ENCODE measurements at places on chromosomes 1 and 21.

- no peak for DNase-seq
Measured at GRCh38 chr1:228398741-228399461, 7.7 kb downstream of the TRIM11 start.

DNA sequence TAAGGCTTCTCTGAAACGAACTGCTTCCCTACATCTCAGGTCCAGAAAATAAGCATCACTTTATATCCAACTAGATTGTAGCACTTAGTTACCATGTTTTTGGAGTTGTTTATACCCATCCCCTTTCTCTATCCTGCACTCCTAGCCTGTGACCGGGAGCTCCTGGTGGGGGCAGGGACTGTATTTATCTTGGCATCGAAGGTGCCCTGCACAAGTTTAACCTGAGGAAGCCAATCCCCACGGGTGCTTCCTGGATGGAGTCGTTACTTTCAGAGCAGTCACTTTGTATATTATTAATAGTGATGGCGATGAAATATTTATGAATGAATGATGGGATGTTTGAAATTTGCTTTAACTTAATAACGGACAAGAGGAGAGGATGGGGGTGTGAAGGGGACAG, 73.9 kb downstream of the KLHDC7A start:
- no peak for DNase-seq

DNA sequence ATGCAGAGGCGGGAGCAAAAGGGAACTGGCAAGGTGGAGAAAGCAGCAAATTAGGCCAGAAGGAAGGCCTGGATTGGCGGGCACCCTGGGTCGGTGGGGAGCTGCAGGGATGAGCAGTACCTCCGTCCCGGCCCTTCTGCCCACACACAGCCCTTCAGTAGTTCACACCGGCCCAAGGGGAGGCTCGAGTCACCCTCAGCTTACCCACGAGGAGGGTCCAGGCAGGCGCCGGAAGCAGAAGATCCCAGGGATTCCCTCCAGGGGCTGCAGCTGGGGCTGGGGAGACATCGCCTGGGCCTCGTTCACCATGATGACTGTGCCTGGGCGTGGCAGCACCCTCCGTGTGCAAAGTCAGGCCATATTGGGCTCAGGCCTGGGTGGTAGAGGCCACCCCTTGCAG, 190.0 kb downstream of the PRDM16 start:
- DNase-seq: no peak

DNA sequence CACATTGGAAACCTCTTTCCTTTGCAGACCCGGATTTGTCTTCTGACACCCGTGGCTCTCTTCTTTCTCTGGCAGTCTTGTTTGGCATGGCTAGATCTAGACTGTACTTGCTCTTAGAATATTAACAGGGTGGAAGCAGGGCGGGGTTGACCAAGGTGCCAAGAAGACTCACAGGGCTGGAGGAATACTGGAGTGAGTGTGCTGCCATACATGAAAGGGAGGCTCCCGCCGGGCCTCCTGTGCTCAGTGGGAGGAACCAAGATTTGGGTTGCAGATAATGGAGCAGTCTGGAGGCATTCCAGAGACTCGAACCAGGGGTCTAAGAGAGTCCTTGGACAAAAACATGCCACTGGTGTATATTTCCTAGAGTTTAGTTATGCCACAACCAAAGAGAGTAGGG, 27.6 kb upstream of the SNX27 start:
- no peak for DNase-seq

- no peak for DNase-seq
Measured at GRCh38 chr1:171796592-171796991, 15.1 kb downstream of the METTL13 start.

DNA sequence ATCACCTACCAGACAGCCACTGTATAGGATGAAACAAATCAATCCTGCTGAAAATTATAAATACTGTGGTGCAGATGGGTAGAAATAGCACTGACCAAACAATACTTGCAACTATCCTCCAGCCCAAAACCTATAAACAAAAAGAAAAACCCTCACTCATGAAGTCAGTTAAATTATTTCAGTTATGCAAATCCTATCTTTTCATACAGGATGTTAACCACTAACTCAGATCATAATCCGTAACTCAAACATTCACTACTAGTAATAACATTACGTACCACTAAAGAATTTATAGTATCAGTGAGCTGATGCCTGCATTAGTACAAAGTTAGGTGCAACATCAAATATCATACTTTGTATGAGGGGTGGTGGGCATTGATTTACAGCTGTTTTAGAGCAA, 2.6 kb downstream of the NDC1 start:
- no peak for DNase-seq

DNA sequence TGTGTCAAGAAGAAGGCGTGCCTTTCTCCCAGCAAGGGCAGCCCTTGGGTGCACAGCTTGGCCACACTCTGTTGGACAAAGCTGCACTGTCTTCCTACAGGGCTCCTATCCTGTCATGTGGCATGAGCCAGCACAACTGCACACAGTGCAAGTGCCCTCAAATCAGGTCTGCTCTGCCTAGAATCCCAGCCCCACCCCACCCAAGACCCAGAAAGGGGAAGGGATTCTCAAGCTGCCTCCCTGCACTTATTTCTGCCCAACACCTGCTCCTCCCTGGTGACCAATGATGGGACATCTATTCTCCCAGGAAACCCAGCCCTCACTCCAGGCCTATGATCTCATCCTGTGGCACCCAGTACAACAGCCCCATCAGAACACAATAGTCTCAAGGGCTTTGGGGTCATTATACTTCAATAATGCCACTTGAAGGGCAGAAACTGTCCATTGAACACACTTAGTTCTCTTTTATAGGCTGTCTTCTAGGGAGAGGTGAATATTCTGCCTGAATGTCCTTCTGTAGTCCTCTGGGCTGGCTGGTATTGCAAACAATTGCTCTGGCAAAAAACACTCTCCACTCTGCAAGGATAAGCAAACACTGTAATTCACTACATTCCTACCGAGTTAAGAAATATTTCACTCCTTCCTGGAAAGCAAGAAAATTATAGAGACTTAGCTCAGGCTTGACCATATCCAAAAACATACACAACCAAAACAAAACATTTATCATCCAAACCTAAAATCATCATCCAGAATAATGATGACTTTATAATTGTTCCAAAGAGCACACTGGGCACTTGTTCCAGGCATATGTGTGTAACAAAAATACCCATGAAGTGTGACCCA, 43.1 kb upstream of the IGSF3 start:
- DNase-seq: no peak

GRCh38 chr1:182400567-182400966, at the start of gene TEDDM1:
TSS of gene TEDDM1 (minus strand) at chr1:182400667. CDS start at chr1:182400485, 182 bp downstream.
- no peak for DNase-seq

DNA sequence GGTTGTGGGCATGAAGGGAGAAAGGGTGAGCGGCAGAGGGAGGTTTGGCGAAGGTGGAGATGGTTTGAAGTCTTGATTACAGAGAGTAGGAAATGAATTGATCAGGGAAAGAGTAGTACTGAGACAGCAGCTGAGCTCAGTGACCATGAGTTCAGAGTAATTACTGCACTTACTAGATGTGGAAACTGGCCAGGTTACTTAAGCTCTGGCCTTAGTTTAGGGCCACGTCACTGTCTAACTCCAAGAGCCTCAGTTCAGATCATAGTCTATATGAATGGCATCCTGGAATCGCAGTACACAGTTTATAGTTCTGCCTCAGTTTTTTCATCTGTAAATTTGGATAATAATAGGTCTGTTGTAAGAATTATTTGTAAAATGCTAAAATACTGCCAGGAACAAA, 78.1 kb downstream of the KCTD3 start:
- no peak for DNase-seq

DNA sequence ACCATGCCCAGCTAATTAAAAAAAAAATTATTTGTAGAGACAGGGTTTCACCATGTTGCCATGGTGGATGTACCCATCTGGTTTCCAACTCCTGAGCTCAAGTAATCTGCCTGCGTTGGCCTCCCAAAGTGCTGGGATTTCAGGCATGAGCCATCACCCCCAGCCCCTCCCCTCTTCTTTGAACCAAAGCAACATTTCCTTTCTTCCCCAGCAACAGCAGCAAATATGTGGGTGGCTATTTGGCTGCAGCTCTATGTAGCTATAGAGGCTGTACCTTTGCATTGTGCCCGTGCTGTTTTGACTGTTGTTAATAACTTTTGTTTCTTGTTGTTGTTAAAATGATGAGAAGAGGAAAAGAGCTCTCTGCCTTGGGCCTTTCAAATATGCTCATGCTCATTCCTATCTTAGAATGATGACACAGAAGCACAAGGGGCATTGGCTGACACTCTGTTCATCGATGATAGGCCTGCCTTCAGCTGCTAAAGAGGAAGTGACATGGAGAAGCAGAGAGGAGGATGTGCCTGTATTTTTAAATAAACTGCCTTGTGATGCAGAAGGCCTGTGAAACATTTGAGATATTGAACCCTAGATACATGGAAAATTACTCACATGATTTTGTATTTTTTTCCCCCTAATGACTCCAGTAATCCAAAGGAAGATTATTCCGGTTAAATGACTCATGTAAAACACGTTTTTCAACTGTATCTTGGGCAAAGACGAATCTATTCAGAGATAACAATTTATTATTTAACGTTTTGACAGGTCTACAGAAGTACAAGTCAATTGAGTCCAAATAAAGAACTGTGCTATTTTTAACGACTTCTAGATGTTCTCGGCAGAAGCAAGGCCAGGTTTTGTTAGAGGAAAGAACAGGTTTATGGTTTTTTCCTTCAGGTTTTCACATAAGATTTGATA, 20.5 kb upstream of the XPR1 start:
- DNase-seq: no peak

DNA sequence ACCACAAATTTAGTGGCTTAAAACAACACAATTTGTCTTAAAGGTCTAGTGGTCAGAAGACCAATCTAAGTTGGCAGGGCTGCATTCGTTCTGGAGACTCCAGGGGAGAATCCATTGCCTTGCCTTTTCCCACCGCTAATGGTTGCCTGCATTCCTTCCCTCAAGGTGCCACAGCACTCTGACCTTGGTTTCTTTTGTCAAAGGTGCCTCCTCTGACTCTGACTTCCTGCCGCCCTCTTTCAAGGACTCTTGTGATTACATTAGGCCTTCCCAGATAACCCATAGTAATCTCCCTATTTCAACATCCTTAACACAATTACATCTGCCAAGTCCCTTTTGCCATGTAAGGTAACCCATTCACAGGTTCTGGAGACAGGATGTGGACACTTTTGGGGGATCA, 145.3 kb downstream of the S1PR1 start:
- no peak for DNase-seq

- DNase-seq: no peak
Measured at GRCh38 chr1:156692925-156693847, 12.2 kb downstream of the CRABP2 start.

DNA sequence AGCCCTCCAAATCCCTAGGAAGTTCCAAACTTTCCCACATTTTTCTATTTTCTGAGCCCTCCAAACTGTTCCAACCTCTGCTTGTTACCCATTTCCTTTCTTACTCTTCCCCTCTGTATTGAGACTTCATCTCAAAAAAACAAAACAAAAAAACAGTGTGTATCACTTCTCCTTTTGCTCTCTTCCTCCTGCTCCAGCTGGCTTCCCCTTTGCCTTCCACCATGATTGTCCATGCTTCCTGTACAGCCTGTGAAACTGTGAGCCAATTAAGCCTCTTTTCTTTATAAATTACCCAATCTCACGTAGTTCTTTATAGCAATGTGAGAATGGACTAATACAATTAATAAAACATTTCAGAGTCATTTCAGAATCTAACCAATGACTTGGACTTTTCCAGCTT, 69.6 kb upstream of the KRTAP19-8 start:
- DNase-seq: no peak

GRCh38 chr1:185634704-185635103, 99.5 kb upstream of the HMCN1 start:
- DNase-seq: no peak

- DNase-seq: no peak
Measured at GRCh38 chr1:29673228-29673500, 436.8 kb downstream of the PTPRU start.

- DNase-seq: no peak
Measured at GRCh38 chr1:185917646-185918045, 183.5 kb downstream of the HMCN1 start.

- DNase-seq: no peak
Measured at GRCh38 chr1:43275826-43276620, 6.2 kb downstream of the TMEM125 start.

DNA sequence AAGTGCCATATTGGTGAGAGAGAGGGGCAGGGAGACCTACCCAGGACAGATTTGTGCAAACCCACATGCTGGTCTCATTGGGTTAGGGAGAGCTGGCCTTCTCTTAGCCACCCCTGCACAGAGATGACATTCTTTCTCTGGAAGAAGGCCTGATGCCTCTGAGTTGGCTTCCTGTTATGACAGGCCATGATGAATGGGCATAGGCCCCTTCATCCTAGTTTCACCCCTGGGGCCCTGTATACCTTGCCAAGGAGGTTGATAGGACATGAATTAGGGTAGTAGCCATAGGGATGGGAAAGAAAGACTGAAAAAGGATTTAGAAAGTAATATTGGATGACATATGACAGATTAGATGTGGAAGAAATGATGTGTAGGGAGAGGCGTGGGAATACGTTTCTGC, 46.6 kb downstream of the TENT5C start:
- DNase-seq: no peak

DNA sequence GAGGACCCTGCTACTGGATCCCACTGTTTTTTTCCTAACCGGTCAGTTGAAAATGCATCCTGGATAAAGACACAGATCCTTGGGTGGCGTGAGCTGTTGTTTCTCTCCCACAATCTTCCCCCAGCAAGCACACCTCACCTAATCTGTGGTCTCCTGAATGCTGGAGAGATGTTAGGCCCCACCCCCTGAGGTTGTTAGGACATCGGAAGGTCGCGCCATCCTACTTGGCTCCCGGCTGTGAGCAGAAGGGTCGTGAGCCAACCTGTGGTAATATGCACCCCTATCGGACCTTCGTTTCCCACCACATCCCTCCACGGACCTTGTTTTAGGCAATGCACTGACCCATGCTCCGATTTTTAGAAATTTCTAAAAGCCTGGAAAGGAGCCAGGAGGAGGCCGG, 89.9 kb upstream of the IPO9 start:
- DNase-seq: no peak

GRCh38 chr1:53869454-53870117, 20.0 kb downstream of the YIPF1 start:
- no peak for DNase-seq

- no peak for DNase-seq
Measured at GRCh38 chr1:38073534-38074301, 27.1 kb upstream of the POU3F1 start.

GRCh38 chr1:20211511-20211931, 25.2 kb upstream of the PLA2G2C start:
- DNase-seq: no peak

- DNase-seq: no peak
Measured at GRCh38 chr1:200710166-200710565, 28.5 kb upstream of the CAMSAP2 start.

- no peak for DNase-seq
Measured at GRCh38 chr1:172397221-172397620, 23.3 kb upstream of the C1orf105 start.

GRCh38 chr1:107526524-107527198, 385.8 kb downstream of the NTNG1 start:
- DNase-seq: no peak

GRCh38 chr1:219049501-219049900, 124.2 kb upstream of the LYPLAL1 start:
- DNase-seq: no peak

Measured in activated T-helper 1 cell treated with anti-CD3 and anti-CD28 coated beads, Interleukin-2, amount 50 U/mL, for 16 hours (primary cell).